ENCODE measurements at places on chromosomes 16 and 17. TPM values are rescaled to one million over a fixed set of nuclear protein-coding genes. Genes with fewer than 3 reads are reported as not detected.

DNA sequence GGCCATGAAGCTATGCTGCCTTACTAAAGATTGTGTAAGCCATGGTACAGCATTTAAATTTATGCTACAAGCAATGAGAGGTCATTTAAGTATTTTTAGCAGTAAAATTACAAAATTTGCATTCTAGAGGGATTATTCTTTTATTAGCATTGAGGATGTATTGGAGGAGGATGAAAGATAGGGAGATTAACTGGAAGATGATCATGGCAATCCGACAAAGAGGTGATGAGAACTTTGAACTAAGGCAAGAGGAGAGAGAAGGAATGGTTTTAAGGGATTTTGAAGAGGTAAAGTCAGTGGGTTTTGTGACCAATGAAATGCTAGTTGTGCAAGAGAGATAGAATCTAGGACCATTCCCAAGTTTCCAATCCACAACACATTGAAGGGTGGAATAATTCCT lies 129.9 kb downstream of the SNX11 start:
- no peaks in the 10 kb centered on the region for H3K4me1 ChIP-seq
- no peaks in the 10 kb centered on the region for H3K27me3 ChIP-seq
- no peak overlapping the region for H3K4me3 ChIP-seq
- no peak overlapping the region for H3K27ac ChIP-seq
- no peaks in the 10 kb centered on the region for H3K36me3 ChIP-seq
- DNase-seq: no peak

GRCh38 chr17:20173091-20173490 lies 163.9 kb downstream of the SPECC1 start:
- H3K27ac ChIP-seq: no peak overlapping the region
- DNase-seq: no peak
- H3K27me3 ChIP-seq: no peaks in the 10 kb centered on the region
- H3K4me1 ChIP-seq: peaks cover 22% of the 10 kb centered on the region

GRCh38 chr17:82049521-82049971 lies 2.1 kb downstream of the RFNG start:
- peaks cover 14% of the 10 kb centered on the region for H3K36me3 ChIP-seq
- H3K27me3 ChIP-seq: no peaks in the 10 kb centered on the region
- H3K4me1 ChIP-seq: peaks cover 7% of the 10 kb centered on the region

DNA sequence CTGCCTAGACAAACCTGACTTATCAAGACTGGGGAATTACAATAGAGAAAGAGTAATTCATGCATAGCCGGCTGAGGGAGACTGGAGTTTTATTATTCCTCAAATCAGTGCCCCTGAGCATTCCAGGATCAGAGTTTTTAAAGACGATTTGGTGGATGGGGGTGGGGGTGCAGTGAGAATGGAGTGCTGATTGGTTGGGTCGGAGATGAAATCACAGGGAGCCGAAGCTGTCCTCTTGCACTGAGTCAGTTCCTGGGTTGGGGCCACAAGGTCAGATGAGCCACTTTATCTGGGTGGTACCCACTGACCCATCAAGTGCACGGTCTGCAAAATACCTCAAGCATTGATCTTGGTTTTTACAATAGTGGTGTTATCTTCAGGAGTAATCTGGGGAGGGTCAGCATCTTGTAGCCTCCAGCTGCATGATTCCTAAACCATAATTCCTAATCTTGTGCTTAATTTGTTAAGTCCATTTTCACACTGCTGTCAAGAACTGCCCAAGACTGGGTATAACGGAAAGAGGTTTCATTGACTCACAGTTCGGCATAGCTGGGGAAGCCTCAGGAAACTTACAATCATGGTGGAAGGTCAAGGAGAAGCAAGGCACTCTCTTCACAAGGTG lies 69.6 kb downstream of the MARF1 start:
- no peaks in the 10 kb centered on the region for H3K36me3 ChIP-seq
- no peak overlapping the region for H3K27ac ChIP-seq
- H3K4me1 ChIP-seq: peaks cover 16% of the 10 kb centered on the region
- H3K27me3 ChIP-seq: no peaks in the 10 kb centered on the region
- DNase-seq: no peak
- H3K4me3 ChIP-seq: no peak overlapping the region

DNA sequence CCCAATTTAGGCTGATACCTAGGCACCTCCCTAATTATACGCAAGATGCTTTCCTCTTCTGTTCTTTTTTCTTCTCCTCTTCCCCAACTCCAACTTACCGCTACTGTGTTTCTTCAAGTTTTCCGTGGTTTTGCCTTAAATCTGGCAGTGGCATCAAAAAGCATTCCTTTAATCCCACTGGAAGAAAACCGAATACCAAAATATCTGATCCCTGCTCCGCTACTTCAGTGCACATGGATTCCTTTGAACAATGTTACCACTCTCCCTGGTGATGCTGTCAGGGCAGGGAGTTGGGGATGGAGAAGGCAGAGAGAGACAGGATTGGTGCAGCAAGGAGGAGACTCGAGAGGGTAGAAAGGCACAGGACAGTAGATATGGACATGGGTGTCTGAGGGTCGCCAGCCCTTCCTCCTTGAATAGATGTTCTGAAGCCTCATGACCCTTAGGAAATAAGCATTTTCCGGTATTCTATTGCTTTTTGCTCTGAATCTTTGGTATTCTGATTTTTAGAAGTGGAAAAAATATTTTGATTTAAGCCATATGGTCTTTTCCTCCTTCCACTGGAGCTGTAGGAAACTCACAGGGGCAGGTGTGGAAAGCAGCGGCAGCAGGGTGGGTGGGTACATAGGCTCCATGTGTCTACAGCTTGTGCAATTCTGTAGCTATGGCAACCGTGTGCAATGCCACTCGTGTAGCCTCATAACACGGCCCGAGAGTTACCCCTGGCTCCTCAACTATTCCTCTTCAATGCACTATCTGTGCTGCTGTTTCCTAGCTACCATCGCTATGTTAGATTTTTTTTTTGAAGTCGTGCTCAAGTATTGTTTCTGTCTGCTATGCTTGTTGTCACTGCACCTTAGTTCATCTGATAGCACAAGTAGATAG lies 32.3 kb upstream of the TANC2 start:
- H3K4me3 ChIP-seq: no peak overlapping the region
- H3K4me1 ChIP-seq: no peaks in the 10 kb centered on the region
- H3K27ac ChIP-seq: no peak overlapping the region
- no peak for DNase-seq
- H3K36me3 ChIP-seq: no peaks in the 10 kb centered on the region
- no peaks in the 10 kb centered on the region for H3K27me3 ChIP-seq

DNA sequence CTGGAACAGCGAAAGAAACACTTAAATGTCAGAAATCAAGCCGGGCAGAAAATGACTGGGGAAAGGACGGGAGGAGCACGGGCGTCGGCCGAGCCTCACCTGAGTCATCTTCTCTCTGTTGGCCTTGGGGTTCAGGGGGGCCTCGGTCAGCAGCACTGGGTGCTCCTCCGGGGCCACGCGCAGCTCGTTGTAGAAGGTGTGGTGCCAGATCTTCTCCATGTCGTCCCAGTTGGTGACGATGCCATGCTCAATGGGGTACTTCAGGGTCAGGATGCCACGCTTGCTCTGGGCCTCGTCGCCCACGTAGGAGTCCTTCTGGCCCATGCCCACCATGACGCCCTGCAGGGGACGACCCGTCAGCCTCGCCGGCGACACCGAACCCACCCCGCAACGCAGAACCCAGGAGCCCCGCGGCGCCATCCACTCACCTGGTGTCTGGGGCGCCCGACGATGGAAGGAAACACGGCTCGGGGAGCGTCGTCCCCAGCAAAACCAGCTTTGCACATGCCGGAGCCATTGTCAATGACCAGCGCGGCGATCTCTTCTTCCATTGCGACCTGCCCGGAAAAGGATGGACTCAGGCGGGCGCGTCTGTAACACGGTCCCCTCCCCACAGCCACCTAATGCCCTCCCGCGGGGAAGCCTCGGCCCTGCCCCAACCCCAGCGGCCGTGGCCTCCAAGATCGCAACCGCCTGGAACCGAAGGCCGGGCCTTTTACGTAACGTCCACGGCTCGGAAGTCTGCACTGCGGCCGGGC lies 616 bp downstream of the ACTG1 start:
- peaks cover 8% of the 10 kb centered on the region for H3K4me1 ChIP-seq
- H3K36me3 ChIP-seq: peaks cover 27% of the 10 kb centered on the region
- H3K4me3 ChIP-seq: peak overlapping the region; percentile 89
- no peaks in the 10 kb centered on the region for H3K27me3 ChIP-seq

The SARM1 gene
- total RNA-seq: 6.5 TPM

- H3K4me1 ChIP-seq: no peaks in the 10 kb centered on the region
- no peak for DNase-seq
- H3K4me3 ChIP-seq: no peak overlapping the region
- H3K36me3 ChIP-seq: no peaks in the 10 kb centered on the region
- no peaks in the 10 kb centered on the region for H3K27me3 ChIP-seq
- H3K27ac ChIP-seq: no peak overlapping the region
These were observed 87.6 kb upstream of the TOX3 start for GRCh38 chr16:52634528-52634927.

The ACSM5 gene
- not detected for total RNA-seq

The WNK4 gene
- 1.2 TPM for total RNA-seq

The RNF112 gene
- 2.2 TPM for total RNA-seq

GRCh38 chr16:77888871-77889270 lies 100.5 kb downstream of the VAT1L start:
- no peak for DNase-seq
- no peaks in the 10 kb centered on the region for H3K36me3 ChIP-seq
- H3K27ac ChIP-seq: no peak overlapping the region
- no peaks in the 10 kb centered on the region for H3K27me3 ChIP-seq
- H3K4me1 ChIP-seq: no peaks in the 10 kb centered on the region
- no peak overlapping the region for H3K4me3 ChIP-seq

The ASIC2 gene
- 1.1 TPM for total RNA-seq

The GAST gene
- not detected for total RNA-seq

The ACSM3 gene
- 6.2 TPM for total RNA-seq

DNA sequence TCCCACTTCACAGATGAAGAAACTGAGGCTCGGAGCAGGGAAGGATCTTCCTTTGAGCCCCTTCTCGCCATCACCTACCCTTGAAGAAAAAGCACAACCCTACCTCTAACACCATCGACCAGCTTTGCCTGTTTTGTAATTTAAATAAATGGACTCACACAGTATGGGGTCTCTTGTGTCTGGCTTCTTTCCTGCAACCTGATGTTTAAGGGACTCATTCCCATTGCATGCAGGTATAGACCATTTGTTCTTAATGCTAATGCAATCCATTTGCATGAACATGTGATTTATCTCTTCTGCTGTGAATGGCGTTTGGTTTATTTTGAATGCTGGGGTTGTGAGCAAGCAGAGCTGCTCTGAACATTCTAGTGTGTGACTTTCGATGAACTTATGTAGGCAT lies 150.8 kb upstream of the FOXF1 start:
- H3K36me3 ChIP-seq: no peaks in the 10 kb centered on the region
- no peaks in the 10 kb centered on the region for H3K27me3 ChIP-seq
- H3K4me1 ChIP-seq: no peaks in the 10 kb centered on the region
- DNase-seq: no peak
- no peak overlapping the region for H3K27ac ChIP-seq

The SLC38A8 gene
- total RNA-seq: not detected

- H3K36me3 ChIP-seq: no peaks in the 10 kb centered on the region
- DNase-seq: no peak
- H3K27ac ChIP-seq: no peak overlapping the region
- no peaks in the 10 kb centered on the region for H3K4me1 ChIP-seq
These were observed 36.4 kb upstream of the ARHGAP17 start for GRCh38 chr16:25051406-25052150.

- no peak overlapping the region for H3K4me3 ChIP-seq
- H3K27ac ChIP-seq: no peak overlapping the region
- no peaks in the 10 kb centered on the region for H3K4me1 ChIP-seq
These were observed 4.7 kb downstream of the KCTD5 start for GRCh38 chr16:2686912-2687507.

- no peak overlapping the region for H3K4me3 ChIP-seq
- no peak for DNase-seq
- no peaks in the 10 kb centered on the region for H3K4me1 ChIP-seq
- no peak overlapping the region for H3K27ac ChIP-seq
- no peaks in the 10 kb centered on the region for H3K27me3 ChIP-seq
These were observed 5.0 kb upstream of the SDR42E1 start for GRCh38 chr16:82016263-82016662.

DNA sequence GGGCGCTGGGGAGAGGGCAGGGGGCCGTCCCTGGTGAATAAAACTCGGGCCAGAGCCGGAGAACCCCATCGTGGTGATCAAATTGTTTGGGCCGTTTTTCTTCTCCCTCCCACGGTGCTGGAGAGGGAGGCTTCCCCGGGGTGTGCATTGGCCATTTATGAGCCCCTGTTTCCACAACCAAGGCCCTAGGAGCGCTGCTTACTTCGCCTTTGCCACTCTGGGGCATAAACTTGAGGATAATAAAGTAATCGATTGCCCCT lies 544 bp downstream of the CCP110 start:
- H3K27me3 ChIP-seq: no peaks in the 10 kb centered on the region
- DNase-seq: no peak
- H3K27ac ChIP-seq: peak overlapping the region; percentile 9
- H3K36me3 ChIP-seq: peaks cover 15% of the 10 kb centered on the region
- H3K4me3 ChIP-seq: peak overlapping the region; percentile 84

GRCh38 chr17:6495450-6496115 lies 51.3 kb downstream of the PIMREG start:
- H3K4me3 ChIP-seq: peak overlapping the region; percentile 21
- H3K27me3 ChIP-seq: no peaks in the 10 kb centered on the region
- H3K27ac ChIP-seq: no peak overlapping the region
- peaks cover 15% of the 10 kb centered on the region for H3K4me1 ChIP-seq
- H3K36me3 ChIP-seq: no peaks in the 10 kb centered on the region

GRCh38 chr16:66477028-66477515 lies 50.0 kb downstream of the BEAN1 start:
- no peaks in the 10 kb centered on the region for H3K27me3 ChIP-seq
- no peak for DNase-seq
- no peaks in the 10 kb centered on the region for H3K36me3 ChIP-seq
- H3K4me1 ChIP-seq: peaks cover 7% of the 10 kb centered on the region
- H3K4me3 ChIP-seq: no peak overlapping the region

DNA sequence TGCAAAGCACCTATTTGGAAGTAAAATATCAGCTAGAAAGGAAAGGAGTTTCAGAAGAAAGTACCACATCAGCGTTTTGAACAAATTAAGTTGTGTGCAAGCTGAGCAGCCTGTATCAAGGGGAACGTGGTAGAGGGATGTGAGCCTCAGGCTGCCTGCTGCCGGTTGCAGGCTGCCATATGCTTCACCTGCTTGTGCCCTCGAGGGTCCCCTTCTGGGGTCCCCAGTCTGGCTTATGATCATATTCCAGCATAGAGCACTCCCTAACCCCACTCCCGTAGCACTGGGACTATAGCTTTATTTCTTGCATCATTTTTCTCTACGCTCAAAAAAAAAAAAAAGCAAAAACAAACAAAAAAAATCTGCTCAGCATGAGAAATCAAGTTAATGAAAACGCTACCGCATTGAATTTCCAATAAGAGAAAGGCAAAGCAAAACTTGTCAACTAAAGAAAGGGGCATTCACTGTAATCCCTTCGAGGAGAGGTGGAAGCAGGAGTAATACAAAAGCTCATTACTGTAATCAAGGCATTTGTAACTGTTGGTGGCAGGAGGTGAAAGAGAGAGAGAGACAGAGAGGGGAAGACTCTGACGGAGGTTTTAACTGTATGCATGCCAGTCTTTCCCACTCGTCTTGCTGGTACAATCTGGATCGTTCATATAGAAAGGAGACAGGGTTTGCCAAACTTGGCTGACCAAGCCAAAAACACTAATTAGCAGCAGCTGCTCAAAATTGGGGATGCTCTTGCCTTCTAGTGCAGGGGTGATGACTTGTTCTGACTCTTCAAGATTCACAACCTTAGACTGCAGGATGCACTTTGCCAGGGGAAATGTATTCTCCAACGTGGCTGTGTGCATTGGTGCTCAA lies 258.2 kb upstream of the HSBP1 start:
- DNase-seq: no peak
- no peak overlapping the region for H3K4me3 ChIP-seq
- H3K36me3 ChIP-seq: no peaks in the 10 kb centered on the region
- no peaks in the 10 kb centered on the region for H3K27me3 ChIP-seq
